GM23338 (cell line): ENCODE measurements at places on chromosomes 2 and 18.

GRCh38 chr18:79356435-79356834 is 39.3 kb upstream of the NFATC1 start:
- peaks cover 2% of the 10 kb centered on the region; the same call in 1 of the 2 replicates for H3K36me3 ChIP-seq
- no peak overlapping the region for H3K27ac ChIP-seq
- H3K4me1 ChIP-seq, result no peaks in the 10 kb centered on the region
- DNase-seq, result no peak
- H3K4me3 ChIP-seq, result no peak overlapping the region

DNA sequence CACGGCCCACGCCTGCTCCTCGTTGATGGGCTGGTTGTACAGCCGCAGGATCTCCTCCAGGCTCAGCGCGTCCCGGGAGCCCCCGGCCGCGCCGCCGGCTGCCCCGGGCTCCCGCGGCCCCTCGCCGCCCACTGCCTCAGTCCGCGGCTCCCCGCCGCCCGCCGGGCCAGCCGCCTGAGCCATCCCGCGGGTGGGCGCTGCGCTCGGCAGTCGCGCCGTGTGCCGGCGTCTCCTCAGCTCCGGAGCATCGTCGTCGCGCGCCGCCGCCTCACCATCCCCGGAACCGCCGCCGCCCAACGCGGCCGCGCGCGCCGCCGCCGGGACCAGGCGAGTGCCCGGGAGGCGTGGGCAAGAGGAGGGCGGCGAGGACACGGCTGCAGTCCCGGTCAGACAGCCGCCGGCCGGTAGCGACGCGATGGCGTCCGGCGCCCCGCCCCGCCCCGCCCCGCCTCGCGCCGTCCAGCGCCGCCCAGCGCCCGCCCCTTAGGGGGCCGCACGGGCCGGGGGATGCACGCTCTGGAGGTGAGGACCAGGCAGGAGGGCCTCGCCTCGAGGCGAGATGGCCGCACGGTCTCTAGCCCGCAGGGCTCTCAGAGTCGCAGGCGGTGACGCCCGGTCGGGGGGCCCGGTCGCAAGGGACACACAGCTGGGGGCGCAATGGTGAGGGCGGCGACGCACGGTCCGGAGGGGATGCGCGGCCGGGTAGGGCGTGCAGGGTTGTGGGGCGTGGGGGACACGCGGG is at the start of gene SPIRE1:
Gene SPIRE1 (minus strand): TSS at position 424 of the 742 bp plus-strand sequence. CDS start 241 bp downstream, at position 183.
- peak within 1 kb of the TSS; percentile 68 for H3K4me3 ChIP-seq
- peaks cover 7% of the 10 kb centered on the region for H3K4me1 ChIP-seq
- H3K36me3 ChIP-seq, result no peaks in the 10 kb centered on the region
- DNase-seq, result peak; percentile 70
- peaks cover 21% of the 10 kb centered on the region for H3K27me3 ChIP-seq

GRCh38 chr2:159065313-159065712 is 96.9 kb downstream of the TANC1 start:
- H3K36me3 ChIP-seq, result no peaks in the 10 kb centered on the region
- no peak overlapping the region for H3K27ac ChIP-seq
- no peaks in the 10 kb centered on the region for H3K27me3 ChIP-seq
- H3K4me3 ChIP-seq, result no peak overlapping the region

DNA sequence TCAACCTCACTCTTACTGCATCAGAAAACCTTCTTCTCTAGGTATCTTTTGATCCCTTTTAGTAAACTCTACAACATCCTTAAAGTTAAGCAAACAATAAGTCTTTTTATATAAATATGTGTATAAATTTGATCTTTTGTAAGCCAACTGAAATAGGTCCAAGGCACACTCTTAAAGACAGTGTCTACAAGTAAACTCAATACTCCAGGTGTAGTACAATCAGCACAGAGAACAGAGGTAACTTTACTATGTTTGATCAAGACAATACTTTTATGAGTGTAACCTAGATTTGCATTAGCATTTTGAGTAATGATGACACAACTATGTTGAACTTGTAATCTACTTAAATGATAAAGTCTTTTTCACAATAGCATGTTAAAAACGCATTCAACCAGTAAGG is 593.1 kb upstream of the CHAC2 start:
- H3K36me3 ChIP-seq, result no peaks in the 10 kb centered on the region
- H3K27me3 ChIP-seq, result no peaks in the 10 kb centered on the region
- H3K27ac ChIP-seq, result no peak overlapping the region
- no peaks in the 10 kb centered on the region for H3K4me1 ChIP-seq
- no peak overlapping the region for H3K4me3 ChIP-seq

DNA sequence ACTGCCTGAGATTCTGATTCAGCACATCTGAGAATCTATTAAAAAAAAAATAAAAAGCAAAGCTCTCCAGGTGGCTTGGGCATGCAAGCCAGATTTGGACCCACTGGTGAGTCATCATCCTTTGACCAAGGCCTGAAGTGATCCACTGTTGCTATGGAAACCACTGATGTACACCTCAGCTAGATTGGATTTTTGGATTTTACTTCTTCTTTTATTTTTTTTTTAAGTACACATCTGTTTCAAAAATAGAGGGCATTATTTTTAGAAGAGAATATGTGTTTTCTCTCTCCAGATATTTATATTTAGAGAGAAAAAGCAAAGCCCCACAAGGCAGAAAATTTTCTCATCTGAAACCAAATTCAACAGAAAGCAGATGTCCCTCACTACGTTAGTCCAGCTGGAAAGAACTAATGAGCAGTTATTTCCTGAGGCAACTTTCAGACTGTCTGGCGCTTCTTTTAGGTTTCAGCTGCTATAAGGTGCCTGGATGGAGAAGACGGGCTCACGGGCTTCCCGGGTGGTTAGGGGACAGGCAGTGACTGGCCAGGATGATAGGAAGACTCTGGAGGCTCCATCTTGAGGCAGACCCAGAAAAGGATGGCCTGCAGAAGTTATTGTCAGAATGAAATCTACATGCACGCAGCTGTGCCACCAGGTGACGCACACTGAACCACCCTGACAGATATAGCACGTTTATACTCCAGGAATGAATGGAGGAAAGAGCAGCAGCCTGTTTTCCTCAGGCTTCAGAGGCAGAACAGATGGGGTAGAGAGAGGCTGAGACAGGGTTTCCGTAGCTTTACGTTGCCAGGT is 50.5 kb downstream of the MRPL35 start:
- peaks cover 14% of the 10 kb centered on the region; the same call in 1 of the 2 replicates for H3K4me1 ChIP-seq
- H3K27me3 ChIP-seq, result no peaks in the 10 kb centered on the region
- DNase-seq, result no peak
- H3K4me3 ChIP-seq, result no peak overlapping the region
- 0 out of 2 replicates have a peak overlapping the region, but pooled peaks have one; percentile 14 for H3K27ac ChIP-seq
- no peaks in the 10 kb centered on the region for H3K36me3 ChIP-seq

DNA sequence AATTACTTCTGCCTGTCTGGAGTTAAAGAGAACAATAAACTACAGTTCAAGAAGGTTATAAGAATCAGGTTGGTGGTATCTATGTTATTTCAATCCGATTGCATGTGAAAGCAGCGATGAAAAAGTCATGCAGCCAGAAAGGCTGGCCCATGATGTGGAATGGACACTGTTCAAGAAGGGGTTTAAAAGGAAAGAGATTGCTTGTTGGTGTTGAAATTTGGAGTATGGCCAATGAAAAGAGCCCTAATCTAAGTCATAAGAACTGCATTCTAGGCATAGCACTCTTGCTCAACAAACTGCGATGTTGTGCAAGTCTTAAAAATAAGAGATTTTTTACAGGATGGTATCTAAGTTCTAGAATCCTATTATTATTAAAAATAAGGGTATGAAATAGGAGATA is 61.3 kb downstream of the EFEMP1 start:
- no peak for DNase-seq
- no peak overlapping the region for H3K27ac ChIP-seq
- no peaks in the 10 kb centered on the region for H3K27me3 ChIP-seq
- H3K36me3 ChIP-seq, result no peaks in the 10 kb centered on the region
- H3K4me1 ChIP-seq, result no peaks in the 10 kb centered on the region
- H3K4me3 ChIP-seq, result no peak overlapping the region

- no peak overlapping the region for H3K4me3 ChIP-seq
- H3K27ac ChIP-seq, result no peak overlapping the region
- no peak for DNase-seq
- H3K36me3 ChIP-seq, result no peaks in the 10 kb centered on the region
Observed at GRCh38 chr2:217706513-217706912, 296.3 kb downstream of the TNS1 start.

- H3K27me3 ChIP-seq, result no peaks in the 10 kb centered on the region
- no peaks in the 10 kb centered on the region for H3K36me3 ChIP-seq
- H3K4me1 ChIP-seq, result 0 out of 2 replicates have a peak, but pooled peaks cover 3% of the 10 kb centered on the region
- DNase-seq, result no peak
Observed at GRCh38 chr2:38466876-38467767, 90.0 kb upstream of the ATL2 start.

GRCh38 chr2:129067953-129068352 is 749.3 kb upstream of the HS6ST1 start:
- H3K27me3 ChIP-seq, result no peaks in the 10 kb centered on the region
- H3K4me1 ChIP-seq, result no peaks in the 10 kb centered on the region
- DNase-seq, result no peak
- no peak overlapping the region for H3K4me3 ChIP-seq

DNA sequence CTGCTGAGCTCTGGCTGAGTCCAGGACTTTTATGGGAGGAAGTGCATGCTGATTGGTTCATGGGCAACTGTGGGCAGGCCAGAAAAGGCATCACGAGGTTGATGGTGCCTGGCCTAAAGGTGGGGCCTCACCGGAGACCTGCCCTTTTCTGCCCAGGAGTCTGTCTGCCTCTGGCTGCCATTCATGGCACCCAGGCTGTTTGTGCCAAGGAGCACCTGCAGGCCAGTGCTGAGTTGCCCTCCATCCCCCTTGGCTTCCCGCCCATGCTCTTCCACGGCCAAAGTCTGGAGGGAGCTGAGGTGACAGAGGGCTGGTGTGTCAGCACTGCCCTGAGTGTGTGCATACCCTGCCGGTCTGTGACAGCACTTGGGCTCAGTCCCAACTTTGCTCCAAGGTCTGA is 123.2 kb downstream of the PTH2R start:
- DNase-seq, result no peak
- H3K27me3 ChIP-seq, result no peaks in the 10 kb centered on the region
- no peak overlapping the region for H3K27ac ChIP-seq
- no peaks in the 10 kb centered on the region for H3K36me3 ChIP-seq
- no peaks in the 10 kb centered on the region for H3K4me1 ChIP-seq

DNA sequence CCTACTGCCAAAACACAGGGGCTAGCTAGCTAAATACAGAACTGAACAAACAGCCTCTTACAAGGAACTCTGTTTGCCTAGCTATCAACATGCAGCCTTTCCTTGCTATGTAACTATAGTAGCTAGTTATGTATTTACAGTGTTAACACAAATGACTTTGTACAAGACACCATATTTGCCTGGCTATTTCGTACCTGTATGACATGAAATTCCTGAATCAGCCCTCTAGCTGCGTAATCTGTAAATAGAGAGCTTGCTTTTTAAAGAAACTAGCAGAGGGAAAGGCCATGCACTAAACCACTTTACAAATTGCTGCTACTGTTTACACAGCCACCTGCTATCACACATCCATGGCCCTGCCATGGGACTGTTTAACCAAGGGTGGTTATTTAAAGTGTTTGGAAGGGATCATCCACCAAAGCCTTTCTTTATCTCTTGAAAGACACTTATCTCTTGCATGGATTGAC is 248.7 kb downstream of the TFCP2L1 start:
- H3K27ac ChIP-seq, result no peak overlapping the region
- H3K4me3 ChIP-seq, result no peak overlapping the region
- no peaks in the 10 kb centered on the region for H3K4me1 ChIP-seq
- DNase-seq, result no peak
